ENCODE measurements at places on chromosomes 3 and 15.

DNA sequence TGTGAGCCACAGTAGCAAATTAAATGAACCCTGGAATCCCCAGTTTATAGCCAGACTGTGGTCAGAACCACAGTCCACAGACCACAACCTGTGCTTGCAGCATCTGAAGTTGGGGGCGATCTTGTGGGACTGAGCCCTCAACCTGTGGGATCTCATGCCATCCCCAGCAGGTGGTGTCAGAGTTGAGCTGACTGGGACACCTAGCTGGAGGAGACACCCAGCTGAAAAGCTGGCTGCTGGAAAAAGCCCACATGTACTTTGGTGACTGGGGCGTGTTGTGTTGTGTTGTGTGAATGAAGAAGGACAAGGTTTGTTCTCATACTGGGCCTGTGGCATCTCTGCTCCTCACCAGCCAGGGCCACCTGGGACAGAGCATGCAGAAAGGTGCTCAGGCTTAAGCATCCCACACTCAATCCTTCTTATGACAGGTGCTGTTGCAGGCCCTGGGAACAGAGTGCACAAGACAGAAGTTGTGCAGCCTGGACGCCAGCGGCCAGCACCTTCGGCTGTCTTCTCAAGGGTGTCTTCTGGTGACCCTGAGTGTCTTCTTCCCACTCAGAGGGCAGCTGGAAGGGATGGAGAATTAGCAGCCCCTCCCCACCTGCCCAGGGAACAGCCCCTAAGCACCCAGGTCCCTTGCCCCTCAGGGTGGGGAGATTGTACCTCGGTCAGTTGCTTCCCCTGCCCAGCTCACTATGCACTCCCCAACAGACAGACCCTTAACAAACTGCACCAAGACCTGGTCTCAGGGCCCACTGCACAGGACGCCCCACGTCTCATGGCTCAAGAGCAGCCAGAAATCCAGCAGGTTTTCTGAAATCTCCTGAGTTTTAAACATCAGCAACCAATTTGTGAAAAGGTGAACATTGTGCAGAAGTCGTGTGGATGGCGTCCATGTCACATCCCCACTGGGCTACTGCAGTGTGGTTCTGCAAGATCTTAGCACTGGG is 2.2 kb upstream of the UROC1 start:
- no peak for DNase-seq

DNA sequence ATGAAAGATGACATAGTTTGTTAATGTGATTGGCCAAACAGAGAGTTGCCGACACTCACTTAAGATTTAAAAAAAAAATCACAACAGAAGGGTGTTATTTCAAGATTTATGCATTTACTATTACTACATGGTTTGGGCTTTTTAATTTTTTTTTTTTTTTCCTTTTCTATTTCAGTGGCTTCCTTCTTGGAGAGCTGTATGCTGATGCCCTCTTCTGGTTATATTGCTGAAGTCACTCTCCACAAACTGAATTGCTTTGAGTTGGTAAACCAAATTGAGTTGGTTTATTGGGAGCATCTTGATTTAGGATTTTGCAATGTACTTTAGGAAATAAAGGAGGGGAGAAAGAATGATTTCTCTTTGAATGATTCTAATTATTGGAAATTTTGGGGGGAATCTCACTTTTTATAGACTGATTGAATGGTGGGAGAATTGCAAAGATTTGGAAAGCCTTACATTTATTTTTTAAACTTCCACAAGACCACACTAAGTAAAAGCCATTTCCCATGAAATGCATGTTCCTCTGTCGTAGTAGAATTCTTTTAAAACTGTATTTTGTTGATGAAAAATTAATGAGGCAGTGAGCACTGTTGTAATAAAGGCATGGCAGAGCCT is 186.6 kb upstream of the FEZF2 start:
- no peak for DNase-seq

GRCh38 chr15:64903326-64903950 is 8.3 kb upstream of the ANKDD1A start:
- no peak for DNase-seq

- DNase-seq, result no peak
Observed at GRCh38 chr3:117117188-117117936, 407.8 kb downstream of the TUSC7 start.

All from GOT3 (cell line).